Activated CD4-positive, alpha-beta T cell treated with anti-CD3 and anti-CD28 coated beads, Interleukin-2, amount 10 ng/mL, durations not matched to agents 24 days and 14 days (primary cell): ENCODE measurements at places on chromosomes 6 and 20.

- DNase-seq, result peak; percentile 66
These were observed 13.1 kb downstream of the PSMB9 start for GRCh38 chr6:32867022-32867477.

GRCh38 chr6:169782966-169783365, 31.5 kb downstream of the ERMARD start:
- DNase-seq, result no peak

DNA sequence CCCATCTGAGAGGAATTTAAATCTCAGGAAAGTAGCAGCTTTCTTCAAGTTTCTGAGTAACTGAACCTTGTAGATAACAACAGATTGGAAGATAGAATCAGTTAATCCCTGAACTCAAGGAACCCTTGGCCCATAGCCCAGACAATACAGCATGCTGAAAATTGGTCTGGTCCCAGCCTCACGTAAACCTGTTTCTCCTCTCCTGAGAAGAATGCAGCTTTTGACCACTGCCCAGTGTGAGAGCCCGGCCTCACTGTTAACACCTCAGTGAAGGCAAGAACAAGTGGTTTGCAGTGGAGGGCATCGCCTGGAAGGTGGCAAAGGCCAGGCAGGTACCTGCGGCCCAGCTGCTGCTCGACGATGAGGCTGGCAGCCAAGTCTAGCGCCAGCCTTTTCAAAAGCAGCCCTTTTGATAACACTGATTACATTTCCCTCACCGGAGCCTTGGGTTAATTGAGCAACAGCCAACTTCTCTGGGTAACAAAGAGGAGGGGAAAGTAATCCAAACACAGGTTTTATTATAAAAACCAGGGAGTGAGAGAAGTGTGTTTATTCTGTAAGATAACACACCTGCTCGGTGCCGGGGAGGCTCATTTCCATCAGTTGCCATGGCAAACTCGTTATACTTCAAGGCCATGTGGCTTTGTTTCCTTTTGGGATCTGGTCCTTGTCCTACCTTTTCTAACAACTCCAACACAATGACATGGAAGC, 54.0 kb downstream of the TRAF3IP2 start:
- no peak for DNase-seq

- no peak for DNase-seq
These were observed 12.8 kb upstream of the SGK2 start for GRCh38 chr20:43545837-43546578.

GRCh38 chr20:24017458-24017755, 28.8 kb upstream of the GGTLC1 start:
- no peak for DNase-seq

DNA sequence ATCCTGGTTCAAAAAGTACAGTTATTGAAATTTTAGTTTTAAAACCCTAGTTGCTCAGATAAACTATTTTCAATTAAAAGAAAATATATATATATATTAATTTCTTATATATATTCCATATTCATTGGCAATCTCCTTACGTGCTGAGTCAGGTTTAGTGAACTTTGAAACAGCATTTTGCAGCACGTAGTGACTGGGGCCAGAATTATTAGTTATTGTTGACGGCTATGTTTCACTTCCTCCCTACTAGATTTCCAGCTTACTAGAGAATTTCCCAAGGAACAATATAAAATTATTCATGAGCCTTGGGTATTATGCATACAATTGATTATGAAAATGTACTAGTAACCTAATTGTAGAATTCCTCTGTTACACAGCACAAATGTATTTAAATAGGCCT, 150.3 kb downstream of the KLHL32 start:
- no peak for DNase-seq

- no peak for DNase-seq
These were observed 381.5 kb downstream of the TFAP2A start for GRCh38 chr6:10033223-10033829.

GRCh38 chr6:34331371-34332050, 61.0 kb downstream of the NUDT3 start:
- no peak for DNase-seq

DNA sequence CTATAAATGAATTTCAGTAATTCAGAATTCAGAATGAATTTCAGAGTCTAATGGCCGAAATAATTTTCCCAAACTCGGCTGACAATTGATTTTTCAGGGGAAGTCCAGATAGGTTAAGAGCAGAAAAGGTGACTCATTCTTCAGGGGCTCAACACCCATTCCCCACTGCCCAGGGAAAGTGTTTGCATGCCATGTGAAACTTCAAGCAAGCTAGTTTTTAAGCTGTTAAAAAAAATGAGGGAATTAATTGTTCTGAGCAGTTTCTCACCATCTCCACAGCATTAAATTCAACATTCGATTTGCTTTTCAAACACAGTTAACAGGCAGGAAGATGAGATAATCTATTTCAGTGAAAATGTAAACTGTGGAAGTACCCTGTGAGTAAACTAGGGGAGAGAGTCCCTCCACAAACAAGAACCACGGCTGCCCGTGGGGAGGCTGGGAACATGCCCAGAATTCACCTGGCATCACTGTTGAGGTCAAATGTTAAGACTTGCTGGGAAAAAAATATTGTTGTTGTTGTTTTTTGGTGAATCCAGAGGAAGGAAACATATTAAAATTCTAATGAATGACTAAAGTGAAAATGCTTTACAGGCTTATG, 650.8 kb upstream of the AGPAT4 start:
- DNase-seq, result no peak

- DNase-seq, result no peak
These were observed 44.2 kb upstream of the CCR6 start for GRCh38 chr6:167078745-167079144.

- DNase-seq, result no peak
These were observed 6.1 kb downstream of the SMIM28 start for GRCh38 chr6:138383776-138384175.

- no peak for DNase-seq
These were observed 102.5 kb downstream of the PRL start for GRCh38 chr6:22194188-22194921.

- no peak for DNase-seq
These were observed 28.8 kb upstream of the SYNJ2 start for GRCh38 chr6:157952861-157953351.

GRCh38 chr20:53748176-53748575, 154.5 kb upstream of the ZNF217 start:
- DNase-seq, result no peak

- DNase-seq, result no peak
These were observed 16.3 kb downstream of the LAMA5 start for GRCh38 chr20:62350629-62351422.

DNA sequence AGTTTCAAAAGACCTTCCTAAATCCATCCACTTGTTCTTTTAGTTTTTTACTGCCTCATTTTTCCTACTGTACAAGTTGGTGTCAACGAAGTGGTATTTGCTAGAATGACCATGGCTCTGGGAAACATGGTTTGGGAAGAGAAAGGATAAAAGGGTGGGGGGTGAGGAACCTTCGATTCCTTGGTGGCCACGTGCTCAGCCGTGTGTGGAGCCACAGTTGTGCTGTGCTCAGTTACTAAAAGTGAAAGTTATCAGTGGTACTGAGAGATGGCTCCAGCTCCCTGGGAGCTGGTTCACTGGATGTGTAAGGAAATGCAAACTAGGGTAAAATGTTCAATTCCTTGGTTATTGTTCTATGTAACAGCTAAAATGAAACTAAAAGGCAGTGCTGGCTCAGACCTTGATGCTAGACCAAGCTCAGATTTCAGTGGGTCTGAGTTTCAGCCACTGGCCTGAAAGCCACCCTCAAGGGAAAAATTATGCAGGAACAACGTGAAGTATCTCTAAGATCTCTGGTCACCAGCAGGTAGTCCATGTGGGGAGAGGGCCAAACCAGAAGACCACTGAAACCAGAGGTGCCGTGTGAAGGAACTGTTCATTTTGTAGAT, 7.4 kb upstream of the SLC22A2 start:
- no peak for DNase-seq

- peak; percentile 89 for DNase-seq
These were observed 44.0 kb upstream of the ZBTB24 start for GRCh38 chr6:109526905-109527628.

DNA sequence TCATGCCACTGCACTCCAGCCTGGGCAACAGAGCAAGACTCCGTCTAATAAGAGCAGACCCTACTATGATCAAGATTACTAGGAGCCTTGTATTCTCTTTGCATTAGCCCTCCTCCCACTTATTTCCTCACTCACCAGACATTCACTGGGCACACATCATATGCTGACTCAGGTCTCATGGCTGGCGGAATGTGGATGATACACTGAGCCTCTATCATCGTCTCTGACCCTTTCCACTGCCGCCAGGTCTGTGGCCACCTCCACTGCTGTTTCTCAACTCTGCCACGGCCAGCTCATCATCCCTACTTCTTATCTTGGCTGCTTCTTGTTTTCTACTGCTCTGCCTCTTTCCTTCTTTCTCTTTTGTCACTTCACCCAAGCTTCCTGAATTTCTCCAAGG, 161.0 kb downstream of the BACH2 start:
- DNase-seq, result no peak

- no peak for DNase-seq
These were observed 4.4 kb upstream of the SLC35B3 start for GRCh38 chr6:8439601-8440268.

DNA sequence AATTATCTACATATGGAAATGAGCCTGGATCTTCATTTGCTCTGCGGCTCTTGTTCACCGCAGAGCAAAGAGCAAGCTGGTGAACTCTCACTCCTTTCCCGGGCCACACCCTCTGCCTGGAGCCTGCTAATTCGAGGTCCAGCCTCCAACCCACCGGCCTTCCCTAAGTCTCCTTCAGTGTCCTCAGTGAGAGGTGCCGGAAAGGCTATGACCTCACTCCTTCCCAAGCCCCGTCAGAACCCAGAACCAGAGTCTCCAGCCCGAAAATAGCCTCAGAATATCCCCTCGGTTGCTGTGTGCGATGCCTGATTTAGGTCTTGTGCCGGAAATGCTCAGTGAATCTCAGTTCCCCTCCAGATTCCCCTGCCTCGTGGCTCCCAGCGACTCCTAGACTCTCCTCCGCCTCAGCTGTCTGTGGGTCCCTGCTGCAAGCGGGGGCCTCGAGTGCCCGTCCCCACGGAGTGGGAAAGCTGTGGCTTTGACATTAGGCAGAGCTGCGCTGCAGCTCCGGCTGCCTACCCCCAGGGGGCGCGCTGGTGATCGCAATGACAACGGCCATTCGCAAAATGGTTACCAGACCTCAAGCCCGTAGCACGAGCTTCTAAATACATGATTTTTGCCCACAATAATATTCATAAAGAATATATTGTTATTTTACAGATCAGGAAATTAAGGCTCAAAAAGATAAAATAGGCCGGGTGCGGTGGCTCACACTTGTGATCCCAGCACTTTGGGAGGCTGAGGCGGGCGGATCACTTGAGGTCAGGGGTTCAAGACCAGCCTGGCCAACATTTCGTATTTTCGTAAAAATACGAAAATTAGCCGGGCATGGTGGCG, 4.1 kb upstream of the BNIP5 start:
- DNase-seq, result peak; percentile 92

- no peak for DNase-seq
These were observed 33.7 kb downstream of the FAM50B start for GRCh38 chr6:3882866-3883265.

- no peak for DNase-seq
These were observed 7.0 kb downstream of the IL22RA2 start for GRCh38 chr6:137166247-137167098.

- no peak for DNase-seq
These were observed 50.6 kb downstream of the TRAF3IP2 start for GRCh38 chr6:111555036-111555435.

DNA sequence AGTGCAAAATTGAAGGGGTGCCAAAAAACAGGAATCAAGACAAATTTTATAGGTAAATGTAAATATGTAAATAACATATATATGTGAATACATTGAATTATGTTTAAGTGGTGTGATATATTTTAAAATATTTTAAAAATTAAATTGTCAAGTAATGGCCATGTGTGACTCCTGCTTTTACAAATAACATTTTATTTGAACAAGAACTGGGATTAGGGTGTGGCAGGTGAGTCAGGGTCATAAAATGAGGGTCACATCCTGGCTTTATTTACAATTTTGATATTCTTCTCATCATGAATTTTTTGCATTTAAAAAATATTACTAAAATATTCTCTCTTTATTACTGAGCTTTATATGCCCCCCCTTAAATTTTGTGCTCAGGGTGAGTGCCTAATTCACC, 601.1 kb upstream of the MAN1A1 start:
- DNase-seq, result no peak

DNA sequence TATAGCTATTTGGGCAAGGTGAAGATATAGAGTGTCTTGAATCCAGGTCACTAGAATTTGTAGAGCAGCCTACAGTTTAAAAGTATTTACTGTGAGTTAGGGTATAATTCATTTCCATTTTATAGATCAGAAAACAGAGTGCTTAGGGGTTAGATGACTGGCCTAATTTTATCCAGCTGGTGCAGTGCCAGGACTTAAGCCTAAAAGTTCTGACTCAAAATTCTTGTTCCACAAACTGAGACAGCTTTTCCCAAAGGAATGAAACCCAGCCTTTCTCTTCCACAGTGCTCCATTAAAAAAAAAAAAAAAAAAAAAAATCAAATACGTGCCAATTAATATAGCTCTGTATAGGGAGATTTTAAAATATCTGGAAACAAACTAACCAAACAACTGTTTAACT, 441.0 kb upstream of the MARCKS start:
- DNase-seq, result no peak

DNA sequence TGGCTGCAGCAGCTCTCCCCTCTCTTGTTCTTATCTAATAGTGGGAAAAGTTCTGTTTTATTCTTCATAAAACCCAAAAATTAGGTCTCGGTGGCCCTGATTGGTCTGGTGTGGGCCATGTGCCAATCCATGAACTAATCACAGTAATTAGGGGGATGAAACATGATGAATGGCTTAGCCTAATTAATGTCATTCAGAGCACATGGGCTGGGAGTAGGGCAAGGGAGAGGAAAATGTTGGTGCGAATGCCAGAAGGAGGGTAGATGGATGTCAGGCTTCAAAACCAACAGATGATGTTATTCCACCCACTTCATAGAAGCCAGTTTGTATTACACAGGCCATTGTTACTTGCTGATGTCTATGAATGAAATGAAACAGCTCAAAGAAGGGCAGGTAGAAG, 46.5 kb downstream of the PLEKHG1 start:
- DNase-seq, result no peak

DNA sequence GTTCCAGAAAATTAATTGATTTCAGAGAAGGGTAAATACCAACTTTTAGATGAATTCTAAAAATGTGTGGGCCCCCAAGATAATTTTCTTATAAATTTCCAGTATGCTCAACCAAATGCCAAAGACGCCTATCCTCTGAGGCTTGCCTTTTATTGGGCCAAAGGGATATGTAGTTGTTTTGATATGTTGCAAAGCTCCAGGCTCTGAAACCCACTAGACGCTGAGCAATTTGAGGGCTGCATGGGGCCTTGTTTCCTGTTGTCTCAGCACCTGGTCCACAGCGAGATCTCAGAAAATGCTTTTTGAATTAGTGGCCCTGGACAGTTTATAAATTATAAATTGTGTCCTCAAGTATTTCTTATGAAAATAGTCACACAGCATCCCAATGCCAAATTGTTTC, 397.2 kb downstream of the SAMD5 start:
- no peak for DNase-seq

DNA sequence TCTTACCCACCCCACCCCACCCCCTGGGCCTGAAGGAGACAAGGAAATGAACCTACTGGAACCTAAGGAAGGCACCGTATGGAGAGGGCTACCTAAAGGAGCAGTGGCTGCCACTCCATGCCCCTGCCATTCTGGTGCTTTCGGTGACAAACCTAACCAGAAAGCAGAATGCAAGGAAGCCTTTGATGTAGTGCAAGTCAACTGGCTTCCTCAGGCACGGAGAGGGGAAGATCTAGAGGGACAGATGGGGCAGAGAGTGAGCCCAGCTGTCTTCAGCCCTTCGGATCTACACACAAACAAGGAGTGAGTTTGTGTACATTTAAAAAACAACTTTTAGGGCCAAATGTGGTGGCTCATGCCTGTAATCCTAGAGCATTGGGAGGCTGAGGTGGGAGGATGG, 39.5 kb downstream of the PPP1R16B start:
- peak; percentile 74 for DNase-seq
